ENCODE measurements at places on chromosomes 16 and 17. TPM values are rescaled to one million over a fixed set of nuclear protein-coding genes. Genes with fewer than 3 reads are reported as not detected.

Gene RAMP2
- total RNA-seq = 20.6 TPM

Gene DDX28
- total RNA-seq = 16.1 TPM

- H3K36me3 ChIP-seq = no peaks in the 10 kb centered on the region
- no peak overlapping the region for H3K27ac ChIP-seq
These were observed 25.5 kb downstream of the RAB11FIP3 start for GRCh38 chr16:450785-451512.

DNA sequence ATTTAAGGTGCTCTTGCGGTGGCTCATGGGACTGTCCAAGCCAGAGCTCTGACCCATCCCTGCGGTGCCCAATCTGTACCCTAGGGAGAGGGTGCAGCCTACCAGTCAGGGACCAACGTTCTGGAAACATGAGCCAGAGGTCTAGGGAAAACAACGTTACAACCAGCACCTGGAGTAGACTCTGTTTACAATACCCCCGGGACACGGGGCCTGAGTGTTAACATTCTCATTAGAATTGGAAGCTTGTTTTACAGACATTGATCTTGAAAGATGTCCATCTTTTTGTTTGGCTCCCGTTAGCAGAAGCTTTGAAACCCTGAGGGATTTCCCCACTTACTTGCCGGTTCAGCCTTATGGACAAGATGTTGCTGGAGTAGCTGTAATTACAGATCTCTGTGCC, 6.9 kb downstream of the WIPI1 start:
- no peak overlapping the region for H3K4me3 ChIP-seq
- peaks cover 75% of the 10 kb centered on the region for H3K36me3 ChIP-seq
- DNase-seq = no peak
- H3K4me1 ChIP-seq = peaks cover 53% of the 10 kb centered on the region

Gene KRT33A
- total RNA-seq = not detected

DNA sequence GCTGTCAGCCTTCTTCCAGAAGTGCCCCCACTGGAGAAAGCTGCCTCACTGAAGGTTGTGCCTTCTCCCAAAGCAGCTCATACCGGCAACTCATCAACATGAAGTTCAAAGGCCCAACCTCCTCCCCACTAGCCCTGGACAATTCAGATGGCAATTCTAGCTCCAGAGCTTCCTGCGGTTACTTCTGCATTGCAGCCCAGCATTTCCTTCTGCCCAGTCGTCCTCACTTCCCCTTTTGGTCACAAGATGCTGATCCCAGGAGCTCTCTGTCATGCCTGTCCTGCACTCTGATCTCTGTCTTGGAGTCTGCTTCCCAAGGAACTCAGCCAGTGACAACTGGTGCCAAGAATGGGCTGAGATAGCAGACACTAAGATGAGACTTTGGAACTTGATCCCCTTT, 178.2 kb upstream of the SOX9 start:
- H3K4me3 ChIP-seq = no peak overlapping the region
- no peaks in the 10 kb centered on the region for H3K4me1 ChIP-seq
- no peaks in the 10 kb centered on the region for H3K36me3 ChIP-seq

DNA sequence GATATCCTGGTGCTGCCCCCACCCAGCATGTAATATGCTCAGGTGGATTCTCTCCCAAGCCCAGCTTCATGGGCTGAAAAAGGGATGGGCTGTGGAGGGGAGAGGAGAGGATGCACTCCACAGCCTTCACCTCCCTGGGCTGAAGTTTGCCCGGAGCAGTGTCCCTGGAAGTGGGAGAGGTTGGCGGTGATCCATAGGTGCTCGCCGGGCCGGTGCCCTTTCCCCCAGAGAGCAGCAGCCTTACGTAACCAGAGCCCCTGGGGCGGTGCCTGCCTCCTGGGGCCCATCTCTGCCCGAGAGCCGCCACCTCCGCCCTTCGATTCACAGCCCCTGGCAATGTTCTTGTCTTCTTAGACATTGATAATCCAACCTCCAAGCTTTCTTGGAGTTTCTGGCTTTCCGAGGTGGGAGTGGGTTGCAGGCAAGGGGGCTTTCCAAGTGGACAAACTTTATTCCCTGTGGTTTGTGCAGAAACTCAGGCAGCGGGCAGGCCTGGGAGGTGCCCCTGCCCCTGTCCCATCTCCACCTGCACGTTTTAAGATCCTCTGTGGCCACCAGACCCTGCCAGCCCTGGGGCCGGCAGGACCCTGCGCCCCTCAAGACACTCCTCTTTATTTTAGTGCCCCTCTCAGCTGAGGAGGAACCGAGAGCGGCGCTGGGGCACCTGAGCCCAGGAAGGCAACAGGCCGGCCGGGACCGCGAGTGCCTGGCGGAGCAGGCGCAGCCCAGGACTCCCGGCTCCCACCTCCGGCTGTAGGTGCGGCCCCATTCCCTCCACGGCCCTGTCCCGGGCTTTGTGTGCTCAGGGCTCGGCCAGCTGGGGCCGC, 3.1 kb upstream of the WDR90 start:
- H3K4me1 ChIP-seq = peaks cover 69% of the 10 kb centered on the region
- H3K27ac ChIP-seq = peak overlapping the region; percentile 87

GRCh38 chr17:76147211-76148014, 6.4 kb upstream of the FOXJ1 start:
- H3K4me1 ChIP-seq = peaks cover 3% of the 10 kb centered on the region
- no peak overlapping the region for H3K27ac ChIP-seq
- no peak for DNase-seq

DNA sequence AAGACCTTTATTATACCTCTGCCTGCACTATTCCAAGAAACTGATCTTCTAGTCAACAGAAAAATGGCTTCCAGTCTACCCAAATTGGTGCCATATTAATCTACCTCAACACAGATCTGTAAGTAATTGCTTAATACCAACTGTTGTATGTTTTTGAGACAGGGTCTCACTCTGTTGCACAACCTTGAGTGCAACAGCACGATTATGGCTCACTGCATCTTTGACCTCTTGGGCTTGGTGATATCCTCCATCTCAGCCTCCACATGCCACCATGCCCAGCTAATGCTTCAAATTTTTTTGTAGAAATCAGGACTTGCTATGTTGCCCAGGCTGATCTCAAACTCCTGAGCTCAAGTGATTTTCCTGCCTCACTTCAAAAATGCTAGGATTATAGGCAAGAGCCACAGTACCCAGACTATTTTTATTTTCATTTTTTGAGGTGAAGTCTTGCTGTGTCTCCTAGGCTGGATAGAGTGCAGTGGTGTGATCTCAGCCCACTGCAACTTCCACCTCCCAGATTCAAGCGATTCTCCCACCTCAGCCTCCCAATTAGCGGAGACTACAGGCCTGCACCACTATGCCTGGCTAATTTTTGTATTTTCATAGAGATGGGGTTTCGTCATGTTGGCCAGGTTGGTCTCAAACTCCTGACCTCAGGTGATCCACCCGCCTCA, 14.4 kb downstream of the NUFIP2 start:
- H3K27me3 ChIP-seq = no peaks in the 10 kb centered on the region
- H3K27ac ChIP-seq = no peak overlapping the region
- DNase-seq = no peak
- H3K4me3 ChIP-seq = no peak overlapping the region

DNA sequence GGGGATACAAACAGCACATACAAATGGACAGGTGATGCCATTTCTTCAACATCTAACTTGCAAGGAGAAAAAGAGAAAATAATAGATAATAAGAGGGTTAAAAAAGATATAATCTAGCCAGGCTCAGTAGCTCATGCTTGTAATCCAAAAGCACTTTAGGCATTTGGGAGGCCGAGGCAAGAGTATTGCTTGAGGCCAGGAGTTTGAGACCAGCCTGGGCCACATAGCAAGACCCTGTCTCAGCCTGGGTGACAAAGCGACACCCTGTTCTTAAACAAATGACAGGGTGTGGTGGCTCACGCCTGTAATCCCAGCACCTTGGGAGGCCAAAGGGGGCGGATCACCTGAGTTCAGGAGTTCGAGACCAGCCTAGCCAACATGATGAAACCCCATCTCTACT, 19.3 kb downstream of the C16orf87 start:
- DNase-seq = no peak
- no peak overlapping the region for H3K27ac ChIP-seq
- no peaks in the 10 kb centered on the region for H3K27me3 ChIP-seq
- no peak overlapping the region for H3K4me3 ChIP-seq

Gene ACSM2A
- not detected for total RNA-seq

GRCh38 chr16:24753000-24753399, 23.5 kb downstream of the TNRC6A start:
- H3K27me3 ChIP-seq = no peaks in the 10 kb centered on the region
- peaks cover 81% of the 10 kb centered on the region for H3K4me1 ChIP-seq
- no peak for DNase-seq
- no peaks in the 10 kb centered on the region for H3K36me3 ChIP-seq
- H3K27ac ChIP-seq = peak overlapping the region; percentile 90

GRCh38 chr17:74763565-74764387, 12.4 kb downstream of the NAT9 start:
- H3K27ac ChIP-seq = no peak overlapping the region
- H3K4me3 ChIP-seq = no peak overlapping the region
- H3K27me3 ChIP-seq = no peaks in the 10 kb centered on the region
- no peak for DNase-seq
- H3K4me1 ChIP-seq = peaks cover 20% of the 10 kb centered on the region

- peak overlapping the region; percentile 27 for H3K27ac ChIP-seq
- no peaks in the 10 kb centered on the region for H3K36me3 ChIP-seq
- DNase-seq = no peak
- no peaks in the 10 kb centered on the region for H3K27me3 ChIP-seq
- H3K4me3 ChIP-seq = no peak overlapping the region
These were observed 6.6 kb downstream of the ST3GAL2 start for GRCh38 chr16:70432356-70432722.

Gene CA7
- 0.19 TPM for total RNA-seq

DNA sequence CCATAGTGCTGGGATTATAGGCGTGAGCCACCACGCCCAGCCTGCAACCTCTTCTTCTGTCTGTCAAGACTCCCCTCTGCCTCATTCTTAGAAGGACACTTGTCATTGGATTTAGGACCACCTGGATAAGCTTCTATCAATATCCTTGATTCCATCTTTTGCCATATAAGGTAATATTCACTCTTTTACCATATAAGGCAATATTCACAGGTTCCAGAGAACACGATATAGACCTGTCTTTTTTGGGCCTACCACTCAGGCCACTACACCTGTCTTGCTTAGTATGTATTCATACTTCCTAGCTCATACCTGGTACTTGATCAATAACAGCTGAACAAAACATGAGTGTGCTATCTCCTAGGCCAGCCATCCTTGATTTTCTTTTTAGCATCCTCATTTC, 149.2 kb upstream of the TOX3 start:
- H3K36me3 ChIP-seq = no peaks in the 10 kb centered on the region
- H3K4me3 ChIP-seq = no peak overlapping the region
- no peak overlapping the region for H3K27ac ChIP-seq
- no peaks in the 10 kb centered on the region for H3K4me1 ChIP-seq
- H3K27me3 ChIP-seq = no peaks in the 10 kb centered on the region

DNA sequence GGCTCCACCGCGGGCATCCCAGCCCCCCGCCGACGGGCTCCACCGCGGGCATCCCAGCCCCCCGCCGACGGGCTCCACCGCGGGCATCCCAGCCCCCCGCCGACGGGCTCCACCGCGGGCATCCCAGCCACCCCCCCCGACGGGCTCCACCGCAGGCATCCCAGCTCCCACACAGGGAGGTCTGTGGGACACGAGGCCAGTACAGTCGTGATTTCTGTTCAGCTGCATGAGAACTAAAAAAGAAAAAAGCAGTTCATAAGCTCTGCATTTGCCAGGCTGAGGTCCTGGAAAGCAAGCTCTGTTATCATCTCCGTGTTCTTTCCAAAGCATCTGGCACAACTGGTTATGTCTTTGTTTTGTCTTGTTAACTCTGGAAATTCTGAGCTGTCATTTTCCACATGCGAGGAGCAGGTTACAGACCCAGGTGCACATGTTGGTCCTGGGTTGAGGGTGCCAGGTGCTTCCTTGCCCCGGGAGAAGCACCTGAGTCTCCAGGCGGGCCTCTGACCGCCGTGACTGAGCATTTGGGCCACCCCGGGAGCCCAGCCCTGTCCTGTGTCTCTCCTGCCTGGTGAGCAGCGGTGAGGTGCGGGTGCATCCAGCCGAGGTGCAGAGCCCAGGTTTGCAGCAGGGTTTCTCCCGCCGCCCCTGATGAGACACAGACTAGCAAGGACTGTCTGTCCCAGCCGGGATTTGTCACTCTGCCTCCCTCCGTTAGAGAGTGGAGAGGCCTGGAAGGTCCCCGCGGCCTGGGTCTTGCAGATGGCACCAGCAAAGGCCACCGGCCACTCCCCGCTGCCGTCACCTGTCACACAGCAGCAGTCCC, 9.9 kb upstream of the WFIKKN1 start:
- DNase-seq = no peak
- peaks cover 5% of the 10 kb centered on the region for H3K36me3 ChIP-seq
- H3K27ac ChIP-seq = no peak overlapping the region
- H3K27me3 ChIP-seq = no peaks in the 10 kb centered on the region

GRCh38 chr16:57809276-57810196, 7.2 kb upstream of the KIFC3 start:
- DNase-seq = no peak
- no peak overlapping the region for H3K4me3 ChIP-seq
- H3K36me3 ChIP-seq = no peaks in the 10 kb centered on the region
- peak overlapping the region; percentile 50 for H3K27ac ChIP-seq
- H3K27me3 ChIP-seq = no peaks in the 10 kb centered on the region
- peaks cover 24% of the 10 kb centered on the region for H3K4me1 ChIP-seq

Gene MSL1
- total RNA-seq = 96.3 TPM

GRCh38 chr17:39533891-39534290, 72.6 kb downstream of the CDK12 start:
- no peak for DNase-seq
- H3K4me3 ChIP-seq = no peak overlapping the region
- no peaks in the 10 kb centered on the region for H3K4me1 ChIP-seq

DNA sequence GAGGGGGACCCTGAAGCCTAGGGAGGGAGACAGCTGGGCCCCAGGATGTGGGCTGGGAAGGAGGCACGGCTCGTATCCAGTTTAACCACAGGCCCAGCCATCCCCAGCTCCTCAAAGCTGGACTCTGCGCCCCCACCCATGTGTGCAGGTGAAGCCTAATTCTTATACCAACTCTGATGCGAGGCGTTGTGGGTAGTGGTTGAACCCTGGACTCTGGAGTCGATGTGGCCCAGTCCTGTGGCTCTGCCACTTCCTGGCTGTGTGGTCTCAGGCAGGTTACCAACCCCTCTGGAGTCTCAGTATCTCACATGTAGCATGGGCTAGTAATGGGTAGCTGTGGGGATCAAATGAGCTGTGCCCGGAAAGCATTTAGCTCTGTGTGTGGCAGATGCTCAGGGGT, 60.4 kb upstream of the TOB1 start:
- no peaks in the 10 kb centered on the region for H3K27me3 ChIP-seq
- H3K4me1 ChIP-seq = peaks cover 27% of the 10 kb centered on the region
- DNase-seq = no peak
- peak overlapping the region; percentile 73 for H3K27ac ChIP-seq

Gene KPNA2
- total RNA-seq = 23.3 TPM

GRCh38 chr17:34379868-34380267, 16.8 kb upstream of the CCL1 start:
- H3K27ac ChIP-seq = no peak overlapping the region
- H3K4me1 ChIP-seq = no peaks in the 10 kb centered on the region
- DNase-seq = no peak
- peaks cover 3% of the 10 kb centered on the region for H3K27me3 ChIP-seq
- H3K36me3 ChIP-seq = no peaks in the 10 kb centered on the region

Gene ZSCAN10
- total RNA-seq = not detected

Gene DHRS7C
- total RNA-seq = 44.6 TPM

- peaks cover 2% of the 10 kb centered on the region for H3K27me3 ChIP-seq
- no peak overlapping the region for H3K4me3 ChIP-seq
- no peaks in the 10 kb centered on the region for H3K36me3 ChIP-seq
- no peak overlapping the region for H3K27ac ChIP-seq
- H3K4me1 ChIP-seq = peaks cover under 1% of the 10 kb centered on the region
These were observed 197.1 kb upstream of the NLRP1 start for GRCh38 chr17:5781236-5781927.

Gene ADCY9
- total RNA-seq = 84.9 TPM

- no peaks in the 10 kb centered on the region for H3K4me1 ChIP-seq
- H3K27ac ChIP-seq = no peak overlapping the region
- H3K36me3 ChIP-seq = no peaks in the 10 kb centered on the region
These were observed 127.8 kb downstream of the OR1D5 start for GRCh38 chr17:2935632-2936031.

Gene ULK2
- 15.2 TPM for total RNA-seq

Data from gastrocnemius medialis (tissue), 4 donors.